CD4-positive, alpha-beta T cell treated with Interleukin-6 for 4 hours (primary cell): ENCODE measurements at places on chromosomes 1 and 21.

DNA sequence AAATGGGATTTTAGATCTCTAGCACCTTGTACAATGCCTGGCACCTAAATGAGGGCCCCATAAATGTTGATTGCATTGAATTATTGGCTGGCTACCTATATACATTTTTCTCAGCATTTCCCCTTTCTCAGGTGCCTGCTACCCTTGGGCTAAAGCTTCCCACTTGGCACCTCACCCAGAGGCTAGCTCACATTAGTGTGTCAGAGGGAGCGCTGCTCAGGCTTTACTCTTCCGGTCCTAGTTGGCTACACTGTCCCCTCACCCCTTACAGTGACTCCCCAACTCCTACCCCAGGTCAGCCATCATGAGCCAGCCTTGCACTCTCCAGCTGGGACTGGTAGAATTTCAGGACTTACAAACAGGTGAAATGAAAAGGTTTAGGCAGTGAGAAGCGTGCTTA lies 9.5 kb downstream of the TRAF5 start:
- DNase-seq: no peak

GRCh38 chr1:94068096-94068998 lies 52.6 kb downstream of the ABCA4 start:
- DNase-seq: no peak

DNA sequence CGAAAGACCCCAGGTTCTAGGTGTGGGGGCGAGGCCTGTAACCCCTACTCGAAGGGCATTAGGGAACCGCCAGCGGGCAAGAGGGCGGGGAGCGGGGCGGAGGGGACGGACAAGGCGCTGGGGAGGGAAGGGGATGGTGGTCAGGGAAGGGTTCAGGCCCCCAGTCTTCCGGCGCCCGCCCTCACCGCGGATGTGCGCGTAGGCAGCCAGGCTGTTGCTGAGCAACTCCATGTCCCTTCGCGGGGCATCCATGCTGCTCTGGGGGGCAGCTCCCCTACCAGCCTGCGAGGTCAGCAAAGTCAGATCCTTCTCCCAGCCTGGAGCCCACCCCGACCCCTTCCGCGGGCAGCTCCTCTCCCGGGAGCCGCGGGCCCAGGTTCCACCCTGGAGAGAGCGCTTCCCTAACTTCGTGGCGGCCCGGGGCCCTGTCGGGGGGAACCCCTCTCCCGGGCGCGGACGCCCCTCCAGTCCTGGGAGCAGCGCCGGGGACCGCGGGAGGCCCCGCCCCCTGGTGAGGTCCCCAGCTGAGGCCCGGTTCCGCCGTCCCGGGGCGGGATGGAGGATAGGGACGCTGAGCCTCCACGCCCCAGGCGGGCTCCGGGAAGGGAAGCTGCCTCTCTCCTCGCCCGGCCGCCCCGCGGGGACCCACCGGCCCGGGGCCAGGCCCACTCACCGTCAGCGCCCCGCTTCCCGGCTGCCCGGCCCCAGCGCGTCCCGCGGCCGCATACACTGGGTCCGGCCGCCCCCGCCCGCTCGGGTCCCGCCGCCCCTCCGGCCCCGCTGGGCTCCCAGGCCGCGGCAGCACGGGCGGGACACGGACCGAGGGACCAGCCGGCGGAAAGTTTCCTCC lies 434 bp downstream of the EVA1B start:
- DNase-seq: peak; percentile 37

DNA sequence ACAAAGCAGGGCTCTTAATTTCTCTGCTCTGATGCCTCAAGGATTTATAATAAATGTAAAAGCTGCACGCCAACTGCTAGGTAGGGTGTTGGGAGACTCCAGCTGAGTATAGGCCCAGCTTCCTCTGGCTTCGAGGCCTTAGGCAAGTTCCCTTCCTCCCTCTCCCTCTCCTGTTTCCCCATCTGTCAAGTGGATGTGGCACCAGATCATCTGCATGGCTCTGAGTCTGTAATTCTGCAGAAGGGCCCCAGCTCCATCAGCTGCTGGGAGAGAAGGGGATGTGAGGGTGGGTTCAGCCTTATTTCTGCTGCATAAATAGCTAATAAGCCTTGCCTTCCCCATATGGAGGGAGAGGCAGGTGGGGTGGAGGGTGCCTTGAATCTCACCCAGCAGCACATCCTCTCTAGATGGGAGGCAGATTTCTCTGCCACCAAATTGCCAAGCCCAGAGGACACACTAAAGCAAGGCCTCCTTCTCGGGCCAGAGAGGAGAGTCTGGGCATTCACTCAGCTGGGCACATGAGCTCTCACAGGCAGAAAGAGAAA lies 3.8 kb downstream of the TRIM62 start:
- DNase-seq: no peak

DNA sequence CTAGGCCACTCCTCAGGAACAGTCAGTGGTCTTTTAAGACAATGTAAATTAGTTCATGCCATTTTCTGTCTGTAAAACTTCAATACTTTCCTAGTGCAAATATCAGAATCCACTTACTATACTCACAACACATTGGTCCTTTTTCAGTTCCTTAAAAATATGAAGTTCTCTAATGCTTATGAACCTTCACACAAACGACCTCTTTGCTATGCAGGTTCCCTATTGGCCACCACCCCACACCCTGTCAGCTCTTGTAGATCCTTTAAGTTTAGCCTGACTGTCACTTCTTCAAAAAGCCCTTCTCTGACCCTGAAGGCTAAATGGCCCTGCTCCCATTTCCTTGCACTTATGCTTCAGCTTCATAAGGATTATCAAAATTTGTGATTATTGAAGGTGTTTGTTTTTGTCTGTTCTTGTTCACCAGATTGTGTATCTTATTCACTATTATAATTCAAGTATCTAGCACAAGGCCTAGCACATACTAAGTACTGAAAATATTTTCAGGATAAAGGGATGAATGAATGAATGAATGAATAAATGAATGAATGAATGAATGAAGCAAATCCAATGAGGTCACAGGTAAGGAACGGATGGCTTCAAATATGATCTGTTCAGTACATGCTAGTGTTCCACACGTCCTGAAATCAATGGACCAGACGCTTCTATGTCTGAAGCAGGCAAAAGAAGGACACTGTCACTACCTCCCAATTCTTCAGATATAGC lies 373.9 kb downstream of the VAV3 start:
- DNase-seq: no peak

- DNase-seq: no peak
Observed at GRCh38 chr1:173415490-173415889, 61.6 kb upstream of the PRDX6 start.

GRCh38 chr1:218524526-218524925 lies 179.4 kb downstream of the TGFB2 start:
- no peak for DNase-seq

GRCh38 chr1:3156936-3157335 lies 87.9 kb downstream of the PRDM16 start:
- DNase-seq: no peak

DNA sequence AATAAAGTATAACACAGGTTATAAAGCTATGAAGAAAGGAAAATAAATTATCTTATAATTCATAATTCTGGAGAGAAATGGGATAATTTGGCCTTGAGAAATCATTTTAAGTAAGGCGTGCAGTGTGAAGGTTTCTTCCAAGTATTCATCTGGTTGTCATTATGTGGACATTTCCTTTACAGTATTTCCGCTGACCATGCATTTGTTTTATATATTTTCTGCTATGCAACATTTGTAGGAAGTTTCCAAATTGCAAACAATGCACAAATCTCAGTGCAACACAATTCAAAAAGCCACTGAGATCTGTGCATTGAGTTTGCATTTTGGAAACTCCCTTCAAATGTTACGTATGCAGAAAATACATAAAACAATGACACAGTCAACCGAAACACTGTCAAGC lies 17.8 kb downstream of the ZNF670 start:
- DNase-seq: no peak

DNA sequence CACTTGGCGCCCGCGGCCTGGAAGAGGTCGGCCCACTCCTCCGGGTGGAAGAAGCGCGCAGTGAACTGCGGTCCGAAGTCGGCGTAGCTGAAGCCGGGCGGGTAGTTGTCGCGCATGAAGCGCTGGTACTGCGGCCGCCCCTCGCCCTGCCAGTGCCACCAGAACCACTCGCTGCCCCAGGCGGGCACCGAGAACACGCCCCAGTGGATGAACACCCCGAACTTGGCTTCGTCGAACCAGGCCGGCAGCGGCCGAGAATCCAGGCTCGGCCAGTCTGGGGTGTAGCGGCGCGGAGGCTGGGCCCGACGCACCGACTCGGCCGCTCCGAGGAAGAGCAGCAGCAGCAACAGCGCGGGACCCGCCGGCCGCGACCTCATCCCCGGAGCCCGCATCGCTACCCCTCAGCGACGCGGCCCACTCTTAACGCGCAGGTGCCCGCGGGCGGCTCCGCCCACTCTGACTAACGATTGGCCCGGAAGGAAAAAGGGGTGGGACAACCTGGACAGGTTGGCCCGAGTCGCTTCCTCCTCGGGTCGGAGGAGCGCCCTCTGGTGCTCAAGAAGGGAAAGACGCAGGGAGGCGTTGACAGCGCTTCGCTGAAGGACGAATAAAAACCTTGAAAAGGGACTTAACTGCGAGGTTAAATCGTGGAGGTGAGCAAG lies at the start of gene FUCA1:
Gene FUCA1, minus strand, starts transcription at position 396 of the 662 bp plus-strand sequence. Its CDS starts 4 bp downstream, at position 392.
- DNase-seq: peak; percentile 98

- DNase-seq: peak; percentile 75
Observed at GRCh38 chr1:12434174-12434573, 183.8 kb downstream of the DHRS3 start.

DNA sequence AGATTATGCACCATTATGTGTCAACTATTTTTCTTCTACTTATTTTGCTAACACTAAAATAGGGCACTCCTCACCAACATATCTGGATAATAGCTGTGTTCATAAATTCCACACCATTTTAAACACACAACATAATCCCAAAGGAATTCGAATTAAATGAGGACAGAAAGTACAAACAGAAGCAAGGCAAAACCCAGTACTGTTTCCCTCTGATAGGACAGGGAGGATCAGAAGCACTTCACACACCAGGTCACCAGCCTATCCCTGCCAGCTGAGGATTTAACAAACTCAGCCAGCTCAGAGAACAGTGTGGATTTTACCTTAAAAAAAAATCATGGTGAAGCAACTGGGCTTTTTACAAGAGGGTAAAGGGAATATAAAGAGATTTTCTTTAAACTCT lies 20.0 kb downstream of the CRYZ start:
- no peak for DNase-seq

GRCh38 chr1:107327446-107327845 lies 186.6 kb downstream of the NTNG1 start:
- DNase-seq: no peak

GRCh38 chr1:218439541-218440295 lies 94.6 kb downstream of the TGFB2 start:
- no peak for DNase-seq

GRCh38 chr1:208565756-208566440 lies 321.7 kb upstream of the PLXNA2 start:
- DNase-seq: no peak

DNA sequence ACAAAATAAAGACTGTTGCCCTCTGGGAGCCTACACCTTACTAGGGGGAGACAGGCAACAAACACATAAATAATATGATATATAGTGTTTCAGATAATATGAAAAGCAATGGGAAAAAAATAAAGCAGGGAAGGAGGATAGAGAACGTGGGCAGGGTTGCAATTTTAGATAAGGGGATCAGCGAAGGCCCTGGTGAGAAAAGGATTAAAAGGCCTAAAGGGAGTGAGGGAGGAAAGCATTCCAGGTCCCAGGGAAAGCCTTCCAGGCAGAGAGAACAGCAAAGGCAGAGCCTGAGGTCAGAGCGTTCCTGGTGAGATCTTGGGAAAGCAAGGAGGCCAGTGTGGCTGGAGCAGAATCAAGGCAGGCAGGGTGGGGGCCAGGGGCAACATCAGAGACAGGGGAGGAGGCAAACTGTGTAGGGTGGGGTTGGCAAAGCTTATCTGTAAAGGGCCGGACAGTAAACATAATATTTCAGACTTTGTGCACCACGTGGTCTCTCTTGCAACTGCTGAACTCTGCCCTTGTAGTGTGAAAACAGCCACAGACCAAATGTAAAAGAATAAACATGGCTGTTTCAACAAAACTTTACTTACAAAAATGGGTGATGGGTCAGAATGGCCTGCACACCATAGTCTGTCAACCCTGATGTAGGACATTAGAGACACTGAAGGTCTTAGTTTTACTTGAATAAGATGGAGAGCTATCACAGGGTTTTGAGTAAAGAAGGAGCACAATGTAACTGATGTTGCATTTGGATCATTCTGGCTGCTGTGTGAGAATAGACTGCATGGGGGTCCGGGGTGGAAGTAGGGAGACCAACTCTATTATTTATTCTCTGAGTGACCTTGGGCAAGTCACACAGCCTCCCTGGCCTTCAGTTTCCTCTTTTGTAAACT lies 13.3 kb upstream of the CPT2 start:
- no peak for DNase-seq

DNA sequence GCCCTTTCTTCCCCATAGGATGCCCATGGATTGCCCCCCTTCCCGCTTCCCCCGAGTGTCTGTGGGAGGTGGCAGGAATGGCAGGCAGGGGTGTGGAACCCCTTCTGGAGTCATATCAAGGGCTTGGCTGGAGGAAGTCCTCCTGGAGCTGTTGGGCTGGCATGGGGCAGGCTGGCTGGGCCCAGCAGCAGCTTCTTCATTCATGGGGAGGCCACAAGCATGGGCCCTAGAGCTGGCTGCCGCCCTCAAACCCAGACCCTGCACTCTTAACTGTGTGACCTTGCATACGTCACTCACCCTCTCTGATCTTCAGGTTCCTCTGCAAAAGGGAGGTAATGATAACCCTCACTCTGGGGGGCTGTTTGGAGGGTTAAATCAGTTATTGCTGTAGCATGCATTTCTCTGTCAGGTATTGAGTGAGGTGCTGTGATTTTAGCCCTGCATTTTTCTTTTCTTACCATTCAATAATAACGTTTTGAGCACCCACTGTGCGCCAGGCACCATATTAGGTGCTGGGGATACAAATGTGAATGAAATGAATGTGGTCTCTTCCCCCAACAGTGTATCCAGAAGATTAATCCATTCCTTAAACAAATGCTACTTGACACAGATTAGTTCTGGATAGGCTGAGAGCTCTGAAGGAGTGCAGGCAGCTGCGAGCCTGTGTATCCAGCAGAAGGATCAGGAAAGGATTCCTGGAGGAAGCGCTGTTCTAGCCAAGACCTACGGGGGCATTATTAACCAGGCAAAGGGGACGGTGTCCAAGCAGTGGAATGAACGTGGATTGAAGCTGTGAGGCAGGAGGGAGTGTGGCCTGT lies 9.3 kb downstream of the PCSK9 start:
- no peak for DNase-seq

DNA sequence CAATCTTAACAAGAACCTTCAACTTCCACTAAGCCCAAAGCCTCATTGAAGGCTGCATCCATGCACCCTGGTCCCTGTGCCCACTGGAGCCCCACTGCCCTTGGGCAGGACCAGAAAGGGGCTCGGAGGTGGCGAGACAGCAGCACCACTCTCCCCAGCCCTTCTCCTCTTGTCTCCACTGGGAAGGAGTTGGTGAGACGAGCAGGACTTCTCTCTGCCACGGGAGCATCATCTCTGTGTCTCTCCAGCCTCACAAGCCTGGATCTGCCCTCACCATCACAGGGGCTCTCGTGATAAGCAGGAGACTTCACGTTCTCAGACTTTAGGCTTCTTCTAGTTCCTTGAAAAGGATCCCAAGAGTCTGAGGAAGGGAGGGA lies 7.2 kb upstream of the ETV3L start:
- no peak for DNase-seq

- DNase-seq: no peak
Observed at GRCh38 chr1:31101147-31101502, 35.6 kb upstream of the PUM1 start.
